Vein endothelial cell (primary cell): ENCODE measurements at places on chromosomes 12 and 14. TPM values are rescaled to one million over a fixed set of nuclear protein-coding genes. Genes with fewer than 3 reads are reported as not detected.

CEBPE gene
- not detected in 2 replicates for total RNA-seq

PRH2 gene
- 0.65 TPM in 1 of 2 replicates, not detected in the other for total RNA-seq

RASSF9 gene
- 4.3 and 6.5 TPM in 2 replicates for total RNA-seq

GNB3 gene
- 2.6 and 2.9 TPM in 2 replicates for total RNA-seq

GALNT8 gene
- total RNA-seq: 0.19 and 0.33 TPM in 2 replicates

DNAI7 gene
- total RNA-seq: not detected in 2 replicates

CYP27B1 gene
- total RNA-seq: under 0.01 and 0.67 TPM in 2 replicates

STYK1 gene
- total RNA-seq: 12.3 and 14.7 TPM in 2 replicates

AQP6 gene
- total RNA-seq: not detected in 2 replicates

CDH24 gene
- 10.8 and 18.9 TPM in 2 replicates for total RNA-seq
